ENCODE measurements at places on chromosomes 5 and 9.

DNA sequence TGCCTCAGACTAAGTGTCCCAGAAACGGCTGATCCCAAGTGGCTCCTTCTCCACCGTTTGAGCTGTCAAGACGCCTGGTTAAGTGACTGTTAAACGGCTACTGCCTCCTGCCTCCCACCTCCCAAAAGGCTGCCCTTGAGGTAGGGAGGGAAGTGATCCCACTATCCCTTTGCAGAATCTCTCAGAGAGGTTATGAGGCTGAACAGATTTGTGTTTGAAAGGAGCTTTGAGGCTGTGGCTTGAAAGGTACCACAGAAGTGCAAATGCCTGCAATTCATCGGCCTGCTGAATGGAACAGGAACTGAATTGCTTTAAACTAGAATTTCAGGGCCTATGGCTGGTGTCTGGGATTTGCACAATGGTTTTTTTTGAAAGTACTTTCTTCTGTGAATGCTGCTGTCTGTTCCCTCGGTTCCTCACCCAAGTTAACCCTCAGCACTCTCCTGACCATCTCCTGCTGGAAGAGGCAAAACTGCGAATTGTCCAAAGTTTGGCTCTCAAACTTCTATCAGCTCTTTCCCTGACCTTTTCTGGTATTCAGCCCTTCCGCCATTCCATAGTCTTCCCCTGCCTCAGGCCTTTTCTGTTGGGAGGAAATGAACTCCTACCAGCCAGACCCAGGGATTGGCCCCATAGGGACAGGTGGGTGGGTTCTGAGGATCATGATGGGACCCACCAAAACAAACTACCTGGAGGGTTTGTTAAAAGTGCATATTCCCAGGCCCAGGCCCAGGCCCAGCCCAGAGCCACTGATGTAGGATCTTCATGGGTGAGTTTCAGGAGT is 453.3 kb downstream of the KDM4C start:
- DNase-seq: no peak

DNA sequence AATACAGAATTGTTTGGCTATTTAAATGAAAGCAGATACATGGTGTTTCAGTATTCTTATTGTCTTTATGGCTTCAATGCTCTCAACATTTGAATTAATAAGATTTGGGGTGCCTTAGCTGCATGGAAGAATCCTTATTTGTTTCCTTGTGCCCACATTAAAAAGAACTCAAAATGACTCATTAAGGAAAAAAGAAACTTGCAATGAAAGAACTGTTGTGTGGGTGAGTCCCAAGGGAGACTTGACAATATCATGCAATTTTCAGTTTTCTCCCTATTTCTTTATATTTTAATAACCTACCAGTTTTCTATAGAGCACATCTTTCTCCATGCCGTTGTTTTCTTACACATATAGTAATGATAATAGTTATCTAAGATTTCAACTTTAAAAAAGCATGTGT is 404.0 kb downstream of the PDE4D start:
- no peak for DNase-seq

DNA sequence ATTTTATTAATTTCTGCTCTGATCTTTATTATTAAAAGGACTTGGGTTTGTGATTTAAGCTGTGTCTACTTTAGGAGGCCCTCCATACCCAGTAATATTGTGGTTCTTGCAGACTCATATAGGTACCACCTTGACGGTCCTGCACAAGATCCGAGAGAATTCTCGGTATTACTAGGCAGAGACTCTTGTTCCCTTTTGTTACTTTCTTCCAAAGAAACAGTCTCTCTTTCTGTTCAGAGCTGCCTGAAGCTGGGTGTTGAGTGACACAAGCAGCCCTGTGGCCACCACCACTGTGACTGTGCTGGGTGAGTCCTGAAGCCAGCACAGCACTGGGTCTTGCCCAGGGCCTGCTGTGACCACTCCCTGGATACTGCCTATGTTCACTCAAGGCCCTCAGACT is 666.6 kb downstream of the SEMA5A start:
- DNase-seq: no peak

- DNase-seq: no peak
Measured at GRCh38 chr9:135905380-135906258, 1.7 kb downstream of the CAMSAP1 start.

DNA sequence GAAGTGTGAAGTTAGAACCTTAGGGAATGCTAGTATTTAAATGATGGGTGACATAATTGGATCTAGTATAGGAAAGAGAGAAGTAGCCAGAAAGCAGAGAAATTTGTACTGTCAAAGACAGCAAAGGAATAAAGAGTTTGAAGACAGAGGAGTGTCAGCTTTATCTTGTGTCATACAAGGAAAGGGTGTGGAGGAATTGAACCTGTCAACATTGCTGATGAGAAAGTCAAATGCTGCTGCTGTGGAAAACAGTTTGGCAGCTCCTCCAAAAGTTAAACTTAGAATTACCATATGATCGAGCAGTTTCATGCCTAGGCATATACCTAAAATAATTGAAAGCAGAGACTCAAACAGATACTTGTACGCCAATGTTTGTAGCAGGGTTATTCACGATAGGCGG is 63.7 kb downstream of the DENND4C start:
- DNase-seq: no peak

DNA sequence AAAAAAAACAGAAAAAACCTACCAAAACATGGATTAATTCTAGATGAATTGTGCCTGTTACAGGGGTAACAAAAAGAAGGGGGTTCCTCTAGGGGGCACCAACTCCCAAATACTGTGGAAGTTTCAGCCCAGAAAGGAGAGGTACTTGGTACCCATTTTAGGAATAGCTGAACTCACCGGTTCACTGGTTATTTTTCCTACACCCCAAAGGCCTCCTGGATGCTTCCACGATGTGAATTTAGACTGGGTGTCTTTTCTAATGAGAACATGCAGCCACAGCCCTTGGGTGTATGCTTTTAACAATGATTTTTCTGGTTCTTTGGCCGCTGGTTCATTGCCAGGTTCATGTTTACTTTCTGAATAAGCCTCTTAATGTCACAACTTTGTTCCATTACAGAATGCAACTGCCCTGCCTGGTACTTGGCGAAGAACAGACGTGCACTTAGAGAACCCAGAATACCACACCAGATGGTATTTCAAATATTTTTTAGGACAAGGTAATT is 46.7 kb downstream of the GARNL3 start:
- peak; percentile 34 for DNase-seq

GRCh38 chr9:134671341-134672113 is 29.9 kb downstream of the COL5A1 start:
- no peak for DNase-seq

DNA sequence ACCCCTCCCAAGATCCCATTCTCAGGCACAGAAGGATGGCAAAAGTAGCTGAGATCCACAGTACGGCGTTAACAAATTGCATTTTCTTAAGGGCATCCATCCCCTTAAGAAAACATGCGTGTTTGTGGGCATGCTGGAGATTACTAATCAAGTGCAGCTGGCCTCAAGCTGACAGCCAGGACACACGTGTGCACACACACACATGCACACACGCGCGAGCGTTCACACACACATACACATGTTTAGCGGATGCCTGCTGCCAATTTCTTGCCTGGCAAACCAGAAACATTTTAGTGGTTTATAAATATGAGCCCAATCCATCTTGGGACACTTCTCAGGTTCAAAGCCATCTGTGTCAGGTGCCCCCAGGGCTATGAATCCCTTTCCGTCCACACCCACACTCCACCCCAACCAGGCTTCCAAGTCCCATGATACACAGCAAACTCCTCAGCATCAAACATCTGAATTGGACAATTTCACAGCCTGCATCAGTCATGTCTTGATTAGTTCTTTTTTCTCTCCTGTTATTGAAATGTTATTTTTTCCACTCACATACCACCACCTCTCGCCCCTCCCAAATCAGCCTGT is 23.5 kb upstream of the SMIM23 start:
- no peak for DNase-seq

GRCh38 chr5:14201325-14202045 is 58.3 kb downstream of the TRIO start:
- DNase-seq: no peak

DNA sequence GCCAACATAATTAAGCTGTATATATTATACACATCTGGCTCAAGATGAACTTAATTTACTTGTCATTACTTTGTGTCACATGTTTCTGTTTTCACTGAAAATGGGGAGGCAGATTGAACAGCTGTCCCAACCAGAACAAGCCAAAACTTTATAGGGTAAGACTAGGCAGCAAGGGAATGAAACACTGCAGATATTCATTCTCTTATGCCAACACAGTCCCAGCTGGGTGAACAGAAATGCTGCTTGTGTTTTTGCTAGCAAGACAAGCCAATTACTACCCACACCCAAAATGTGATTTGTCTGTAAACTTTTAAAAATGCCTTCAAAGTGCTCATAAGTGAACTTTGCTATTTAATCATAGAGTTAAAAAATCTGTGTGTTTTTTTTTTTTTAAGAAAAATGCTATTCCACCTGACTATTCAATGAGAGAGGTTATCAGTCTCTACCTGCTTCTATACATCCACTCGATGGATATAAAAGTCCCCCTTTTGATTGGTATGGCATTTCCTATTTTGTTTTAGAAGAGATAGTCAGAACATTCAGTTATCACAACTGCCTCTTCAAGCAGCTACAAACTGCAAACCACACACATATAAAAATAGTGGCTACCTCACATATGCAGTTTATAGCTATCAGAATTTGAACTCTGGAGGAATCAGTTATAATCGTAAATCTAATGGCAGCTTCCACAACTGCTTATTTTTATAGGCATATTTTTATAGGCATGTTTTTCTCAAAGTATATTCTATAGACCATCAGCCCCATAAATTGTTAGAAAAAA is 91.9 kb upstream of the PPP1R2B start:
- DNase-seq: no peak

- DNase-seq: no peak
Measured at GRCh38 chr9:69137311-69137710, 36.8 kb upstream of the TJP2 start.

- DNase-seq: no peak
Measured at GRCh38 chr5:32692036-32692746, 18.9 kb upstream of the NPR3 start.

DNA sequence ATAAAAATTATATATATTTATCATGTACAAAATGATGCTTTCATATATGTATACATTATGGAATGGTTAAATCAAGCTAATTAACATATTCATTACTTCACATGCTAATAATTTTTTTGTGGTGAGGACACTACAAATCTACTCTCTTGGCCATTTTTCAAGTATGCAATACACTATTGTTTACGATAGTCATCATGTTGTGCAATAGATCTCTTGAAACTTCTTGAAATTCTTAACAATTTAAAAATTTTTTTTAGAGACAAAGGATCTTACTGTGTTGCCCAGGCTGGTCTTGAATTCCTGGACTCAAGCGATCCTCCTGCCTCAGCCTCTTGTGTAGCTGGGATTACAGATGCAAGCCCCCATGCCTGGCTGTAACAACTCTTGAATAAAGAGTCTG is 45.2 kb upstream of the SHOC1 start:
- DNase-seq: no peak

DNA sequence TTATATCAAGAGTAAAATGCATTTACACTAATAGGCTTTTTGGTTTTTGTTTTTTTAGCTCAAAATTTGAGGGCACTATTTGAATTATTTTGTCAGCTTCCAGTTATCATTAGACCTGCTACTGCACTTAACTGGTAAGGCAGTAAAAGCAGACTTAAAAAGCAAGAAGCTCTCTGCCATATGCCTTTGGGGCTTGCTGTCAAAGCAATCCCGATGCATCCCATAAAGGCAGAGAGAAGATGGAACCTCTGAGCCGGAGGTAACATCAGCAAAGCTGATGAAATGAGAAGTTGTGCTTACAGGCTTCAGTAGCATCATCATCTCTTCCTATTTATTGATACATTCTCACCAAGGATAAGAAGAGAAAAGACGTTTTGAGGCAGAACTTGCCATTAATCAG is 1414.3 kb upstream of the CDH6 start:
- no peak for DNase-seq

DNA sequence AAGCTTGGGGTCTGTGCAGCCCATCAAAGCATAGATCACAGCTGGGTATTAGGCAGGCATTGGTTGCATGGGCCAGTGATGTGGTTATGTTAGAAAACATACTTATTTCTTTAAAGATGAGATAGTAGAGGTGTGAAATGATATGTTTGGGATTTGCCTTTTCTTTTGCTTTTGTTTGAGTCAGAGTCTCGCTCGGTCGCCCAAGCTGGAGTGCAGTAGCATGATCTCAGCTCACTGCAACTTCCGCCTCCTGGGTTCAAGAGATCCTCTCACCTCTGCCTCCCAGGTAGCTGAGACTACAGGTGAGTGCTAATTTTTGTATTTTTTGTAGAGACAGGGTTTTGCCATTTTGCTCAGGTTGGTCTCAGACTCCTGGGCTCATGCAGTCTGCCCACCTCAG is 84.8 kb downstream of the PDE6A start:
- no peak for DNase-seq

DNA sequence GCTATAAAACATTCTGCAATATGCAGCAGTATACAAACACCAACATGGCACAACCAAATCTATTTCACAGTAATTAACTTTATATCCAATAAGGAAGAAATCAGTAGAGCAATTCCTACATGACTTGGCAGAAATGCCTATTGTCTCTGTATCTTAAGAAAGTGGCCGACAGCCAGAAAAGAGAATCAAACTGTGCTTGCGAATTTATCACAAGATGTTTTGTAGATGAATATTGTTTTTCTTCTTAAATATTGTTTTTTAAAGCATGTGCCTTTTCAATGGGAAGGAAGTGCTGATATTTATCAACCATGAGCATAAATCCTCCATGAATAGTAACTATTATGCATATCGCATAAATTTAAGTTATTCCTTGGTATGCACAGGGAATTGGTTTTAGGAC is 501.7 kb upstream of the DMAC1 start:
- DNase-seq: no peak

DNA sequence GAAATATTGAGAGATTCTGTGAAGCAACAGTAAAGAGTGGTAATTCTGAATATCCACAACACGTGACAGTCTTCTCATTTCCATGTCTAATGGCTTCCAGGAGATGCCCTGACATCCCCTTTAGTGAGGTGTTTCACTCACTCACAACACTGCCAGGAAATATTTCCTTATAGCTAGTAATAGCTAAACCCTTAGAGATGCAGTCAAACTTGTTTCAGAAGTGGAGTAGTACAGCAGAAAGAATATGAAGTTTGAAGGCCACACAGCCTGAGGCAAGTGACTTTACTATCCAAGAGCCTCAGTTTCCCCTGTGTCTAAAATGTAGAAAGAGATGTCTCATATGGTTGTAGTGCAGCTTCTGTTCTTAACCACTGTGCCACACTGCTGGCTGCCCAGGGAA is 139.2 kb downstream of the CDK5RAP2 start:
- DNase-seq: no peak

GRCh38 chr9:346111-346571 is 131.5 kb downstream of the DOCK8 start:
- peak; percentile 37 for DNase-seq

GRCh38 chr5:68818057-68818695 is 275.6 kb upstream of the SLC30A5 start:
- no peak for DNase-seq

DNA sequence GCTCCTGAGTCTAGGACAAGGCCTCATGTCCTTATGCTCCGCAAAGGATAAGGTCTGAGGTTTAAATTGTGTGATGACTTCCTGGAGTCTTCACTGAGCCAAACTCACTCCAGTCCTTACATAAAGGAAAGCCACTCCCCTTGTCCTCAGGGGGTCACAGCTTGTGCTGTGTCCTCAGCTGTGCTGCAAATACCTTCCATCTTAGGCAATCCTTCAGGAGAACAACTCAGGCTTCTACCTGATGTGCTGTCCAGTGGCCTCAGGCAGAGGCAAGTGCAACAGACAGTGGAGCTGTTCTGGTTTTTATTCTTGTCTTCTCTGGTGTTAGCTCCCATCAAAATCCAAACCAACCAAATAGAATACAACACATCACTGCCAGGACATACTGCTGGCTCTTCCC is 151.5 kb downstream of the TAF11L14 start:
- DNase-seq: no peak
